Sigmoid colon (tissue), 7 donors: ENCODE measurements at places on chromosomes 16 and 17. TPM values are rescaled to one million over a fixed set of nuclear protein-coding genes. Genes with fewer than 3 reads are reported as not detected.

DNA sequence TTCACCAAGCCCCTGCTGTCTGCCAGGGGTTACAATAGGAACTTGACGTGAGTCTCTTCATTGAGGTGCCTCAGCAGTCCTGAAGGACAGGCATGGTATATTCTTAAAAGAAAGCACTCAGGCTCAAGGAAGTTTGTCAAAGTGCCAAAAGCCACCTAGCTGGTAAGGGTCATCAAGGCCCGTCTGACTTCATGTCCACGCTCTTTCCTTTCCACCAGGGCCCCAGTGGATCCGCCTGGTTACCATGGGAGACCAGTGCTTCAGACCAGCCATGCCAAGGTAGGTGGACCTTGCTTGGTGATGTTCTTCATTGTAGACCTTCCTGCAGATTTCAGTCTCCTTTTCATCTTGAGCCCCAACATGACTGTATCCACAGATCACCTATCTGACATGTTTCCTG lies 27.6 kb upstream of the CCL1 start:
- H3K4me1 ChIP-seq = no peaks in the 10 kb centered on the region
- H3K27ac ChIP-seq = no peak overlapping the region
- no peak for DNase-seq
- no peaks in the 10 kb centered on the region for H3K27me3 ChIP-seq
- H3K36me3 ChIP-seq = no peaks in the 10 kb centered on the region
- H3K4me3 ChIP-seq = no peak overlapping the region

- peaks cover 55% of the 10 kb centered on the region for H3K4me1 ChIP-seq
- H3K27me3 ChIP-seq = no peaks in the 10 kb centered on the region
- no peak for DNase-seq
- H3K36me3 ChIP-seq = no peaks in the 10 kb centered on the region
These were observed 8.8 kb downstream of the TENT4B start for GRCh38 chr16:50161950-50162349.

GRCh38 chr17:34228781-34229180 lies 26.3 kb upstream of the CCL2 start:
- H3K4me1 ChIP-seq = peaks cover 12% of the 10 kb centered on the region
- H3K27ac ChIP-seq = no peak overlapping the region
- no peaks in the 10 kb centered on the region for H3K27me3 ChIP-seq
- no peak overlapping the region for H3K4me3 ChIP-seq

GRCh38 chr17:29827179-29827578 lies 102.8 kb downstream of the SSH2 start:
- H3K4me1 ChIP-seq = no peaks in the 10 kb centered on the region
- no peak for DNase-seq
- no peaks in the 10 kb centered on the region for H3K27me3 ChIP-seq

GRCh38 chr17:67656494-67657203 lies 61.1 kb upstream of the NOL11 start:
- no peak overlapping the region for H3K27ac ChIP-seq
- no peaks in the 10 kb centered on the region for H3K4me1 ChIP-seq
- DNase-seq = no peak
- no peak overlapping the region for H3K4me3 ChIP-seq
- H3K27me3 ChIP-seq = no peaks in the 10 kb centered on the region

- no peaks in the 10 kb centered on the region for H3K36me3 ChIP-seq
- peak overlapping the region; percentile 94 for H3K27ac ChIP-seq
- peak overlapping the region; percentile 70 for H3K4me3 ChIP-seq
- H3K4me1 ChIP-seq = peaks cover 14% of the 10 kb centered on the region
These were observed 6.8 kb upstream of the FLYWCH1 start for GRCh38 chr16:2904922-2905240.

DNA sequence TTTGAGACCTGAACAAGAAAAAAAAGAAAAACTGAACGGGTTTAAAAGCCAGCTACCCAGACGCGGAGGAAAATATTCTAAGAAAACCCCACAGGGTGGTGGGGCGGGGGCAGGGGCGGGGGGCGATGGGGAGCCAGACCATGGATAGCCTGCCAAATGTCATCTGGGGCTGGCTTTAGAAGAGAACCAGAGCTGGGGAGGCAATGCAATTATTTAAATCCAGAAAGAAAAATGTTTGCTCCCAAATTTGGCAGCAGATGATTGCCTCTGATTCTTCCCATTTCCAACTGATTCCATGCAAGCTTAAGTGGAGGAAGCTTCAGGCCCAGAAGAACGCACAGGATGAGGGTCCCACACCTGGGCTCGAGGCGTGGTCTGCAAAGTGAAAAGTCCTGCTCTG lies 34.8 kb downstream of the ZNF423 start:
- H3K36me3 ChIP-seq = no peaks in the 10 kb centered on the region
- DNase-seq = no peak
- H3K27ac ChIP-seq = no peak overlapping the region
- no peaks in the 10 kb centered on the region for H3K4me1 ChIP-seq
- no peaks in the 10 kb centered on the region for H3K27me3 ChIP-seq

GRCh38 chr17:43917348-43918025 lies 10.2 kb upstream of the MPP2 start:
- H3K27ac ChIP-seq = no peak overlapping the region
- peak overlapping the region; percentile 27 for H3K4me3 ChIP-seq
- no peaks in the 10 kb centered on the region for H3K36me3 ChIP-seq
- no peak for DNase-seq
- H3K4me1 ChIP-seq = peaks cover 8% of the 10 kb centered on the region
- peaks cover 10% of the 10 kb centered on the region for H3K27me3 ChIP-seq

DNA sequence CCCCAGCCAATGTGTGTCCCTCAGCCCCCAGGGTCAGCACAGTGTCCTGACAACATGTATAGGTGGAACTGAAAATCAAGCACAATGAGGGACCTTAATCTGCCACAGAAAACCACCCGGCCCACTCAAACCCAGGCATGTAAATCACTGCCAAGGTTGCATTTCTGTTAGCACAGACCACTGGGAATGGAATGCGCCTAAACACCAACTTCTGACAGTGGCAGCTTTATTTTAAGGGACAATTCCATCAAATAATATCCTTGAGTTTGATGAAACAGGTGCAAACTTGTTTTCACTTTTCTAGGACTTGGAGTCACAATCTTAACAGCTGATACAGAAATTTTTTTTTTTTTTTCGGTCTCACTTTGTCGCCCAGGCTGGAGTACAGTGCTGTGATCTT lies 37.3 kb upstream of the MRPS23 start:
- H3K4me1 ChIP-seq = peaks cover 51% of the 10 kb centered on the region
- H3K36me3 ChIP-seq = peaks cover 19% of the 10 kb centered on the region
- no peaks in the 10 kb centered on the region for H3K27me3 ChIP-seq

DNA sequence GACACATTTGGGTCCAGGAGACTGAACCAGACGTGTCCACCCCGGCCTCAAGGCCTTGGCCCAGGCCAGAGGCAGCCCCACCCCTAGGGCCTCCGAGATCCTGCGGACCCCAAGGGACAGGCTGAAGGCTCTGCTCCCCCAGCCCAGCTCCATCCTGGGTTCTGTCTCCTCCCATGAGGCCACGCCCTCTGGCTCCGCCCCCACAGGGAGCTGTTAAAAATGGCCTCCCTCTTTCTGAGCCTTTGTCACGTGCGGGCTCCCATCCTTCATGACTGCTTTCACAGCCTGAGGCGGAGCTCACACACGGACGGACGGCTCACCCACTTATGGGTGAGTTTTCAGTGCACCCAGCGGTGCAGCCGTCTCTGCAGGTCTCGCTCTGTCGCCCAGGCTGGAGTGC lies 6.5 kb upstream of the CACNA1H start:
- DNase-seq = no peak
- H3K27me3 ChIP-seq = no peaks in the 10 kb centered on the region
- no peaks in the 10 kb centered on the region for H3K36me3 ChIP-seq

DNA sequence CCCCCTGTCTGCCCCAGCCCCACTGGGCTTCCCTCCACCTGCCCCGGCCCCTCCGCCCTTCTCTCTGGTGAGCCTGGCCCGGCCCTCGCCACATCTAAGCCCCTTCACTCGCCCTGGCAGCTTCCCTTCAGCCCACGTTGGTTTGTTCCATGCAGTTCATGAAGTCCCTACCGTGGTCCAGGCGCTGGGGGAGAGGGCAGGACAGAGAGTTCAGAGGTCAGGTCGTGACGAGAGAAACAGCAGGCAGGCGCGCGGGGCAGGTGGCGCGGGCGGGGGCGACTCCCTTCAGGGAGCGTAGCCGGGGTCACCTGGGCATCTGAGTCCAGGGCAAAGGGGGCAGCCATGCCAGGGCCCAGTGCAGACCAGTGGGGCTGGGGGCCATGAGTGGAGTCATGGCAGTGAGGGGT lies 8.9 kb upstream of the TEDC2 start:
- no peaks in the 10 kb centered on the region for H3K36me3 ChIP-seq
- no peaks in the 10 kb centered on the region for H3K27me3 ChIP-seq
- no peak overlapping the region for H3K4me3 ChIP-seq
- H3K27ac ChIP-seq = no peak overlapping the region
- H3K4me1 ChIP-seq = no peaks in the 10 kb centered on the region

GRCh38 chr16:70493802-70494201 lies 29.6 kb downstream of the COG4 start:
- DNase-seq = no peak
- no peaks in the 10 kb centered on the region for H3K27me3 ChIP-seq
- no peaks in the 10 kb centered on the region for H3K4me1 ChIP-seq
- H3K4me3 ChIP-seq = no peak overlapping the region
- peaks cover 29% of the 10 kb centered on the region for H3K36me3 ChIP-seq
- H3K27ac ChIP-seq = no peak overlapping the region

- no peaks in the 10 kb centered on the region for H3K27me3 ChIP-seq
- no peaks in the 10 kb centered on the region for H3K4me1 ChIP-seq
- no peak overlapping the region for H3K4me3 ChIP-seq
- no peaks in the 10 kb centered on the region for H3K36me3 ChIP-seq
- no peak for DNase-seq
- no peak overlapping the region for H3K27ac ChIP-seq
These were observed 19.0 kb downstream of the ADAD2 start for GRCh38 chr16:84209989-84210388.

The PCGF2 gene
- 5.2 TPM for total RNA-seq

The WFIKKN1 gene
- 0.49 TPM for total RNA-seq

GRCh38 chr16:29806641-29807425 lies 504 bp downstream of the MAZ start:
- peaks cover 54% of the 10 kb centered on the region for H3K4me1 ChIP-seq
- H3K4me3 ChIP-seq = peak overlapping the region; percentile 61
- H3K27me3 ChIP-seq = no peaks in the 10 kb centered on the region
- peaks cover 22% of the 10 kb centered on the region for H3K36me3 ChIP-seq
- H3K27ac ChIP-seq = peak overlapping the region; percentile 94

DNA sequence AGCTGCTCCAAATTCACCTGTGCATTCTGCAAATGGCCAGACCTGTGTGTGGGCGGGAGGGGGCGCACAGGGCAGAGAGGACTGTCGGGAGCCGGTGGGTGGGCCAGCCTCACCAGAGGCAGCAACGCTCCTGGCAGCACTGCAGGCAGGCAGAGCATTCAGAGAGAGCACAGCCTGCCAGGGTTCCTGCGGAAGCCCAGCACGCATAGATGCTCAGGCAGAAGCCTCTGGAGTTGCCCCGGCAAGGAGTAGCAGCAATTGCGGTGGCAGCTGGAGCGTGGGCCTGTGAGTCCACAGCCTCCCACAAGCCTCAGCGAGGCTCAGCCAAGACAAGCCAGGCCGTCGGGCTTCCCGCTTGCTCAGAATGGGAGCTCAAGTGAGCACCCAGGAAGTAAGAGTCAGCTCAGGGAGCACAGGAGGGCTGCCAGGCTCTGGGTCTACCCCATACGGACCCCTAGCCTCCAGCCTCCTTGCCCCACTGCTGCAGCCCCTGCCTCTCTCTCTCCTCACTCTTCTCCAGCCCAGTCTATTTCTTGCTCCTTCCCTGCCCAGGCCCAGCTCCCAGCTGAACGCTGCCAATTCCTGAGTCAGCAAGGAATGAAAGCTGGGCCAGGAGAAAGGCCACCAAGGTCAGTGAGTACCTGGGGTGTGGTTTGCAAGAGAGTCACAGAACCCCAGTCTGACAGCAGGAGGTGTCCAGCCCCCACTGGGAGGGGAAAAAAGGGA lies 9.6 kb downstream of the EMC6 start:
- no peak for DNase-seq
- H3K4me1 ChIP-seq = no peaks in the 10 kb centered on the region
- H3K4me3 ChIP-seq = no peak overlapping the region
- no peaks in the 10 kb centered on the region for H3K36me3 ChIP-seq
- H3K27ac ChIP-seq = no peak overlapping the region

GRCh38 chr16:4325253-4325758 lies 9.4 kb downstream of the GLIS2 start:
- H3K36me3 ChIP-seq = no peaks in the 10 kb centered on the region
- no peak overlapping the region for H3K4me3 ChIP-seq
- peak overlapping the region; percentile 89 for H3K27ac ChIP-seq
- no peaks in the 10 kb centered on the region for H3K27me3 ChIP-seq
- DNase-seq = peak; percentile 64

- peaks cover 10% of the 10 kb centered on the region for H3K4me1 ChIP-seq
- H3K27me3 ChIP-seq = no peaks in the 10 kb centered on the region
- no peak overlapping the region for H3K27ac ChIP-seq
- H3K4me3 ChIP-seq = no peak overlapping the region
- no peak for DNase-seq
These were observed 46.2 kb downstream of the XPO6 start for GRCh38 chr16:28165598-28165997.

DNA sequence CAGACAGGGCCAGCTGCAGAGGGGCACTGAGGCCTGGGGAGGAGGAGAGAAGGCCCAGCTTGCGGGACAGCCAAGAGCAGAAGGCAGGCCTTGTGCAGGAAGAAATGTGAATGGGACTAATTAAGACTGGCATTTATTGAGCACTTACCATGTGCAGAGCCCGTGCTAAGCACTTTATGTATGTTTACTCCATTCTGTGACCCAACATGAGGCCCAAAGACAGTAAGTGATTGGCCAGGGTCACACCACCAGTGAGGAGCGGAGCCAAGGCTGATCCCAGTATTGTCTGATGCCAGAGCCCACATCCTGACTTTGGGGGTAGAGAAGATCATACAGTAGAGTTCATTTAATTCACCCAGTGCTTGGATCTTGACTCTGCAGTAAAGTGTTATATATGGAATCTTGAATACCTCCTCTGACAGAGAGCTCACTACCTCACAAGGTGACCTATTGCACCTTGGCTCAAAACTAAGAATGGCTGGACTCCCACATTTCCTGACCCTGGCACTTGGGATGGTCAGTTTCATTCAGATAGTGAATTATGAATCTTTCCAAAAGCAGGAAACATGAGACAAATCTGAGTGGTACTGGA lies 13.6 kb downstream of the KATNB1 start:
- no peaks in the 10 kb centered on the region for H3K4me1 ChIP-seq
- DNase-seq = no peak
- H3K36me3 ChIP-seq = no peaks in the 10 kb centered on the region
- H3K27me3 ChIP-seq = no peaks in the 10 kb centered on the region

The C16orf74 gene
- total RNA-seq = 8.3 TPM

The CRYBA1 gene
- total RNA-seq = not detected

GRCh38 chr17:80316927-80317705 lies 56.5 kb downstream of the RNF213 start:
- H3K27ac ChIP-seq = peak overlapping the region; percentile 36
- H3K36me3 ChIP-seq = peaks cover 23% of the 10 kb centered on the region
- no peak overlapping the region for H3K4me3 ChIP-seq
- DNase-seq = peak; percentile 87

GRCh38 chr16:3589441-3589921 lies 12.3 kb upstream of the NLRC3 start:
- DNase-seq = no peak
- H3K36me3 ChIP-seq = peaks cover 3% of the 10 kb centered on the region
- H3K4me1 ChIP-seq = peaks cover 6% of the 10 kb centered on the region
- no peak overlapping the region for H3K4me3 ChIP-seq
- H3K27ac ChIP-seq = no peak overlapping the region
